SJCRH30 (cell line): ENCODE measurements at places on chromosomes 7 and 10. TPM values are rescaled to one million over a fixed set of nuclear protein-coding genes. Genes with fewer than 3 reads are reported as not detected.

The PIK3CG gene
- total RNA-seq, result not detected in 2 replicates

The PNLIPRP1 gene
- total RNA-seq, result not detected in 2 replicates

The NME8 gene
- total RNA-seq, result not detected in 2 replicates

The ADRA2A gene
- total RNA-seq, result 0.79 and 1.4 TPM in 2 replicates

The GFRA1 gene
- total RNA-seq, result 24.3 and 26.5 TPM in 2 replicates

The CPA4 gene
- 3.2 and 4.8 TPM in 2 replicates for total RNA-seq

The SPDYE16 gene
- total RNA-seq, result 0.10 TPM in 1 of 2 replicates, not detected in the other

The SHTN1 gene
- total RNA-seq, result 7.1 and 8.8 TPM in 2 replicates

The PKD2L1 gene
- total RNA-seq, result not detected in 2 replicates

The NXPH1 gene
- total RNA-seq, result not detected in 2 replicates

The CFAP46 gene
- 1.1 and 1.7 TPM in 2 replicates for total RNA-seq

The MYPN gene
- 0.13 and 0.40 TPM in 2 replicates for total RNA-seq

The STK31 gene
- 0.08 TPM in 1 of 2 replicates, not detected in the other for total RNA-seq

The MNX1 gene
- 3.7 and 4.4 TPM in 2 replicates for total RNA-seq

DNA sequence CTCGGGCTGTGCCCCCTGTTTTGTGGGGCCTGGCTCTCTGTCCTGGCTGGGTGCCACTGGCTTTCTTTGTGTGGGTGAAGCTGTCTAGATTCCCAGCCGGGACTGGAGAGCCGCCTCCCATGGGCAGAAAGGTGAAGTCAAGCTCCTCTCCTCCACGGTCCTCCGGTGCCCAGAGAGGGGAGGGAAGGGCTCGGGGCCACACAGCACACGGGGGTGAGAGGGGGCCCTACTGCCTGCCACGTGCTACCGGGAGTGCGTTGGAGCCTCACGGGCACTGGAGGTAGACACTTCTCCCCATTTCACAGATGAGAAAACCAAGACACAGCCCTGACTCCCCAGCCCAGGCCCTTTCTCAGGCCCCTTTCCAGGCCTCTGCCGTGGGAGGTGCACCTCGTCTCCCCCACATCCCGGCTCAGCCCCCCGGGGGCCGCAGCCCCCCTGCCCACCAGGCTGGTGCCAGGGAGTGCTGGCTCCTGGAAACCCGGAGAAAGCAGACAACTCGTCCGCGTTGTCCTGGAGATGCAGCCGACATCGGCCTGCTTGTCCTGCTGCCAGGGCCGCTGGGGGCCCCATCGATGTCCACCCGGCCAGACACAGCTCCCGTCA is 55.8 kb downstream of the UNCX start:
- no peak for DNase-seq

GRCh38 chr7:35754741-35755140 is 46.1 kb upstream of the SEPTIN7 start:
- no peak for DNase-seq

GRCh38 chr7:112125250-112125649 is 80.9 kb downstream of the DOCK4 start:
- DNase-seq, result no peak

- no peak for DNase-seq
Observed at GRCh38 chr10:133104963-133105640, 17.4 kb downstream of the ADGRA1 start.

- no peak for DNase-seq
Observed at GRCh38 chr10:3763852-3764625, 21.0 kb downstream of the KLF6 start.

DNA sequence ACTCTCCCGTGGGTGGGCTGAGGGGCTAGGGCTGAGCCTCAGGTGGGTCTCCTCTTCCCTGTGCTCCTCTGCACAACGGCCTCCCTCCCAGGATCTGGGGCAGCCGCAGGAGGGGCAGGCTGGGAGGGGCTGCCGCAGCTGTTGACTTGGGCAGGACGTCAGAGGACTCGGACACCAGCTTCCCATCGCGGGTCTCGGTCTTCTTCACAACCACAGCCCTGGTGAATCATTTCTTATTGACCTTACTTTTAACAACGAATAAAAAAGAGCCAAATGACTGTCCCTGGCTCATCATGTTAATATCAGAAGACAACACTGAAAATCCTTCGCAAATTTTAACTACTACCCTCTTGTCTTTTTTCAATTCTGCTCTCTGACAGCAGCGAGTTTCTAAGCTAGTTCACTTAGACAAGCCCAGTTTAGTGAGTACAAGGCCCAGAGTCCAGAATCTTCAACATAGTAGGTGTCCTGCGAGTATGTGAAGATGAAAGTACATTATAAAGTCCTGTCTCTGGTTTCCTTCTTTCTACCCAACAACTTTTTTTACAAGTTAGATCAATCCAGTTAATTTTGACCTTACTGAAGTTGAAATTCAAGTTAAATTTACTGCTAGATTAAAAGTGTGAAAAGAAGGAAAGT is 32.4 kb downstream of the CTNNA3 start:
- DNase-seq, result peak; percentile 47

GRCh38 chr7:148962440-148962822 is 65.9 kb downstream of the PDIA4 start:
- no peak for DNase-seq

DNA sequence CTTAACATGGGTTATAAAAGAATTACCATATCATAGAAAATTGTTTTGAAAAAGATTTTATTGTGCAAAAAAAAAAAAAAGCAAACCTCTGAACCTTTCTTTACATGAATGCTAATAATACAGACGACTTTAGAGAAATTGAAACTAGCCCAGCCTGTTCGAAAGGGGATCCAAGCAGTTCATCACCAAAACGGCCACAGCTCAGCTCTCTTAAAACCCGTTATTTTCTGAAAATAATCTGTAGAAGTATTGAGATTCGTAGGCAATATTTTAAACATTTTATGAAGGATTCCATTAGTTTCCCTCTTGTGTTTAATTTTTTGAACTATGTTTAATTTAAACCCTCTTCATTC is 9.9 kb upstream of the GSAP start:
- no peak for DNase-seq

GRCh38 chr10:14723052-14723689 is 51.5 kb downstream of the FAM107B start:
- no peak for DNase-seq

GRCh38 chr10:792792-793100 is 103.3 kb upstream of the DIP2C start:
- peak; percentile 69 for DNase-seq

DNA sequence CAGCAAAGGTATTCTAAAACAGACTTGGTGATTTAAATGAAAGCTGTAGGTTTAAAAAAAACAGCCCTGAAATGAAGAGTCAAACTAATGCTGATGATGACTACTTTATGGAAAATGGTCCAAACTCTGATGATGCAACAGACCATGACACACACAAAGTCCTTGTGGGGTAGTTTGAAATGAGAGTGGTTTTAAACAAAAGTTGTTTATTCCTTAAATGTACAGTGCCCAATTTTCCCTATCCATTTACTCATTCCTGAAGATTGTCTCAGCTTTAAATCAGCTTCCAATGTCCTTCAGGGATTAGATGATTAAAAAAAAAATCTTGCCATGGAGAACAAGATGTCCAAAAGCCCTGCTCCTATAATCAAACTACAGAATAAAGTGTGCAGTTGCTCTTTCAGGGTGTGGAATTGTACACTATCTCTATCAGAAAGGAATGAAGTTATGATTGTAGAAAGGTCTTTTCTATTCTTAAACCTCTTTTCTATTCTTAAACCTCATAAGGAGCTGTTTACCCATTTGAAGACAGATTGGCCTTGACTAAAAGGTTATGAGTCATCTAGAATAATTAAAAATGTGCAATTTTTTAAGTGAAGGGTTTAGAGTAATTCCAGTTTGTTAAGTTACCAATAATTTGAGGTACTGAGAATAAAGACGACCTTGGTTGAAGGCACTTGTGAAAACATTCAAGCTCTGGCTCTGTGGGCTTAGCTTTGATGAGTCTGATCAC is 70.2 kb upstream of the ITGA8 start:
- DNase-seq, result no peak

- peak; percentile 82 for DNase-seq
Observed at GRCh38 chr10:31083765-31084184, 52.1 kb upstream of the ZNF438 start.

DNA sequence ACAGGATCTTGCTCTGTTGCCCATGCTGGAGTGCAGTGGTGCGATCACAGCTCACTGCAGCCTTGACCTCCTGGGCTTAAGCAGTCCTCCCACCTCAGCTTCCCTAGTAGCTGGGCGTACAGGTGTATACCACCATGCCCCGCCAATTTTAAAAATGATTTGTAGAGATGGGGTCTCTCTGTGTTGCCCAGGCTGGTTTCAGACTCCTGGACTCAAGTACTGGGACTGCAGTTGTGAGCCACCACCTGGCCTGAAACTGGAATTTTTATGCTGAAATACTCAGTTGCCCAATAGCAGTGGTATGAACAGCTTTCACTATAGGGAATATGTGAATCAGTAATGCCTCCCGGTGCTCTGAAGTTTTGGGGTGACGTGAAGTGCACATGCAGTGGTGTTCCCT is 7.6 kb downstream of the ZRANB1 start:
- DNase-seq, result no peak

GRCh38 chr7:40777730-40778312 is 643.0 kb downstream of the SUGCT start:
- no peak for DNase-seq

DNA sequence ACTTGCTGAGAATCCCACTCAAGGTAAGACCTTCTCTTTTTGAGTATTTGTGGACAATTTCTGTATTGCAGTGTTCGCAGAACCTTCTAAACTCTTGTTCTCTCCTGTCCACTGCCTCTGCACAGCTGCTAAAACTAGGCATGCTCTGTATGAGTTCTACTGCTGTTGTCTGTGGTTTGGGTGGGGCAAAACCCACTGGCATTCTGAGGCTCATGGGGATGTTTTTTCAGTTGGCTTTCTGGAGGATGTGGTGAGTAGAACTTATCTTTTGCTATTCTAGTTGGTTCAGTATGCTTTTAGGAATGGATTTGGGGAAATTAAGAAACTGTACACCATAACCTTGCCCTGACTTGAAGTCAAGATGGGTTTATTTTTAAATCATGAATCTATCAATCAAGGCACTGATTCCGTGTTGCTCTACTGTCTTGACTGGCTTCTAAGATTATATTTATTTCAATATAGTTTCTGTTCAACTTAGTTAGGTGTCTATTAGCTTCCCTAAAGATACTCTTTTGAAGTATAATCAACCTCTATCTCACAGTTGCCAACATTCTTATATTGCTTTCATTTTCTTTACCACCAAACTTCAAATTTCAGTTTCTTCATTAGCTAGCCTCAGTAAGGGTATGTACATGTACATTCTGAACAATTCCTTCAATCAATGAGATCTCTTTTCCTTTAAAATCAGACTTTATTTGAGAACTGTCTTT is 25.0 kb upstream of the C1GALT1 start:
- peak; percentile 95 for DNase-seq

DNA sequence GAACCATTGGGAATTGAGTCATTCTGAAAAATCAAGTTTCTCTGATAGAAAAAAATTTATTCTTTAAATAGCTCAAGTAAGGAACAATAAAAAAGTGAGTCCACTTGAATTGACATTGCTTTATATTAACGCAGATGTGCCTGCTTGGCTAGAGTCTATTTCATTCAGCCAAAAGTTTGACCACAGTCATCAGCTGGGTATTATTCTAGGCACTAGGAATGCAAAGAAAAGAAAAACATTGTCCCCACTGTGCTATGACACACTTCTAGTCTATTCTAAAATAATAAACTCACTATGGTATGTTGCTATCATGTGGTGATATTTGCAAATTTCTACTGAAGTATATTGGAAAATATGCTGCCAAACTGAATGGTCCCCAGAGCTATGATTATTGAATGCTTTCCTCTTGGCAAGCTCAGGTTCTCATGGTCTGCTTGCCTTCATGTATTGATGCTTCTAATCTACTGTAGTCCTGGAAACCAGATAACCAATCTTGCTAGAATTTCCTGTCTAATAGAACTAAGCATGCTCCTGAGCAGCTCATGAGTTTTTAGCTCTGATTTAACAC is 8.3 kb downstream of the SFRP4 start:
- no peak for DNase-seq

- DNase-seq, result no peak
Observed at GRCh38 chr10:132390170-132390920, 6.7 kb upstream of the PWWP2B start.

- DNase-seq, result no peak
Observed at GRCh38 chr7:151785681-151785965, 91.3 kb downstream of the PRKAG2 start.
